ENCODE measurements at places on chromosomes 2 and 18. TPM values are rescaled to one million over a fixed set of nuclear protein-coding genes. Genes with fewer than 3 reads are reported as not detected.

Gene NEU2
- not detected for polyA plus RNA-seq

Gene HOXD3
- not detected for polyA plus RNA-seq

Gene SERTAD2
- polyA plus RNA-seq: 20.7 TPM

Gene EHD3
- polyA plus RNA-seq: 37.1 TPM

Gene ALK
- polyA plus RNA-seq: 0.01 TPM

Gene SCRN3
- 24.5 TPM for polyA plus RNA-seq

Gene SERPINB12
- polyA plus RNA-seq: not detected

Gene IMMT
- polyA plus RNA-seq: 52.7 TPM

Gene SLC16A14
- polyA plus RNA-seq: 1.9 TPM

Gene OXER1
- 0.03 TPM for polyA plus RNA-seq

Gene GALR1
- polyA plus RNA-seq: not detected

Gene ARHGEF4
- polyA plus RNA-seq: 0.66 TPM

Gene FTCDNL1
- 0.64 TPM for polyA plus RNA-seq

DNA sequence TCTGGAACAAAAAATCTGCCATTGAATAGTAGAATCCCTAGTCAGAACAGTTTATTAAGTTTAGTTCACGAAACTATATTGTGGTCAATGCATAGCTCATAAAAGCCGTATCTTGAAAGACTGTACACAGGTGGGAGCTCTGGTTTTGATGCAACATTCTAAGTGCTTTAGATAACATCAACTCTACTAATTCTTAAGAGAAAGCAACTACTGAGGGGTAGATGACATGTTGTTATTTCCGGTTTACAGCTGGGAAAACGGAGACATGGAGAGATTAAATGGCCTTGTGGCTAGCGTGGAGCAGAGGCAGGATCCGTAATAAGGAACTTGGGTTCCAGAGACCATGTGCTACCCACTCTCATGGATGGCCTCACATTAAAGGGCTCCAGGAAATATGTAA, 4.2 kb upstream of the ITGA6 start:
- no peak for DNase-seq

DNA sequence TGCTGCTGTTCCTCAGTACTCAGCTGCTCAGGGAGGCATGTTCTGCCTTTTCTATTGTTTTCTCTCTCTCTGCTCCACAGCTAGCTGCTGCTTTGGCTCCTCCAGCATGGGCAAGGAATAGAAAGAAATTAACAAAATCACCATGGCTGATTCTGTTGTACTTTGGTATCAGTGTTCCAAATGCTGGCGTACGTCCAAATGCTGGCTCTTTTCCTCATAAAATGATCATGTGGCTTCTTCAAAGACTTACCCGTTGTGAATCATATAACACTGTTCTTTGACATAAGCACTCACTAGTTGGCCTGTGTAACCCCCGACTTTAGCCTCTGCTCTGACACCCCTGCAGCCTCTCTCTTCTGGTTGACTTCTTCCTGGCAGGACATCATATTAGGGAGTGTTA, 547.6 kb downstream of the CPS1 start:
- no peak for DNase-seq

GRCh38 chr2:30695749-30696148, 111.5 kb downstream of the CAPN13 start:
- DNase-seq: no peak

GRCh38 chr2:105885456-105885855, 140.7 kb downstream of the NCK2 start:
- DNase-seq: no peak

- no peak for DNase-seq
Observed at GRCh38 chr2:216804357-216805350, 55.2 kb downstream of the TNP1 start.

DNA sequence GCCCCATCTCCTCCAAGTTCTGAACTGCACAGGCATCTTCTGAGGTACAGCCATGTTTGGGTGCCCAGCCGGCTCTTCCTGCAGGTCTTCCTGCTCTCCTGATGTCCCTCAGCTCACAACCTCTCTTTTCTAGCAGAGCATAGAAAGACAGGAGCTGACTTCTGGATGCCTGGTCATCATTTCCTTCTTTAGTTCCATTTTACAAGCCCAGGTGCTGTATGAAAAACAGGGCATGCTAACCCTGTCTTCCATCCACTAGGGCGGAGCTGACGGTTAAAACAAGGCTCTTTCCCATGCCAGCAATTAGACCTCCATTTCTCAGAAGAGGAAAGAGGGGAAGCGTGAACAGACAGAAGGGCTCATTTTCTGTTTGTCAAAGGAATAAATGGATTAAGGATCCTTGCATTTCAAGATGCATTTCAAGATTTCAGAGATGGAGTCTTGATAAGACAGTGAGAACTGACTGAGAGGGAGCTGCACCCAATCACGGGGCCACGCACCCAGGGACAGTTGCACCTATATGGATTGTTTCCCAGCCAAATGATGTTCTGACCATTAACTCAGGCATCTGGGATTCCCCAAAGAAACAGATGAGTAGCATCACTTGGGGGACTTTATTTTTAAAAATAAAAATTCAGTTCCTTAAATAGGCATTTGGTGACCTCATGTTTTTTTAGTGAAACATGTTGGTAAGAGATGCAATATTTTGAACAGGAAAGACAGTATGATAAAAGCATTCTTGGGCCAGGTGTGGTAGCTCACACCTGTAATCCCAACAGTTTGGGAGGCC, 45.8 kb upstream of the EML6 start:
- DNase-seq: no peak

DNA sequence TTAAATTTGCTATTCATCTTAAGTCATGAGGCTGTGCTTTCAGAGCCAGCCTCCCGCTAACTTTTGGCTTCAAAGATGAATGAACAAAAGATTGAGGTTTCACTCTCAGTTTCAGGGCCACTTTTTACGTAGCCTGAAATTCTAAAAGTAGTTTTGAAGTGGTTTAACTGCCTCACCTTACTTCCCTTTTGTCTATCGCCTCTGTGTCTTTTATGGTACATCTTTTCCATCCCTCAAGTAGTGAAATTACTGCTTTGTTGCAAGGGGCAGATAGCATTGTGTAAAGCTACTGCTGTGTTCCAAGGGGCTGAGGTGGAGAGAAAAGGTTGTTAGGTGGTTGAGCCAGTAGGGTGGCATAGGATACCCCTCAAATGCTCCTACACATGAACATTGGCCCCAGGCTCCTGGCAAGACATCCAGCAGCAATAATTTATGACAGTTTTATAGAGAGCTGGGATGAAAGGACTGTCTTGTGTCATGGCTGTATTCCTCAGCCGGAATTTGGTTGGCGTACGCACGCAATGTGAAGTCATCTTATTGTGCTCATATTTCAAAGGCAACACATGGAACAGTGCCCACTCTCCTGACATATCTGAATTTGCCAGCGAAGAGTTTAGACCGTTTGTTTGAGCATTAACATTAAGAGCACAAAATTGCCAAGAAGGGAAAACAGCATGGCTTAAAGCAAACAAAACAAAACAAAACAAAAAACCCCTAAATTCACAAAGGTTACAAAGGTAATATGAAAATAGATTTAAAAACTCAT, 32.2 kb downstream of the QPCT start:
- peak; percentile 94 for DNase-seq

- no peak for DNase-seq
Observed at GRCh38 chr2:120901201-120901600, 165.5 kb downstream of the GLI2 start.

GRCh38 chr18:78130232-78131195, 849.1 kb upstream of the SALL3 start:
- no peak for DNase-seq

DNA sequence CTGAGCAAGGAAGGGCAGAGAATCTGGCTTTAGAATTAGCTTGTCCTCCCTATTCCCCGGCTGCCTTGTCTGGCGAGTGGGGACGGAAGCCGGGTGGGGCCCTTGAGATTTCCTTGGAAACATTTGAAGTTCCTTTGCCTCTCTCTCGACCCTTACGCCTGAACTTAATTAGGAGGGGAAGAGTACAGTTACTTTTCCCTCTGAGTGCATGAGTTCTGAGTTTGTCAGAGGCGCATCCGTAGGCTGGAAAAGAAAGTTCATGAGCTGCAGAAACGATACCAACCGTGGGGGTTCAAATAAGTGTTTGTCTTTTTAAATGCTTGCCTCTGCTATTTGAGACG, 468 bp downstream of the PIKFYVE start:
- peak; percentile 38 for DNase-seq

DNA sequence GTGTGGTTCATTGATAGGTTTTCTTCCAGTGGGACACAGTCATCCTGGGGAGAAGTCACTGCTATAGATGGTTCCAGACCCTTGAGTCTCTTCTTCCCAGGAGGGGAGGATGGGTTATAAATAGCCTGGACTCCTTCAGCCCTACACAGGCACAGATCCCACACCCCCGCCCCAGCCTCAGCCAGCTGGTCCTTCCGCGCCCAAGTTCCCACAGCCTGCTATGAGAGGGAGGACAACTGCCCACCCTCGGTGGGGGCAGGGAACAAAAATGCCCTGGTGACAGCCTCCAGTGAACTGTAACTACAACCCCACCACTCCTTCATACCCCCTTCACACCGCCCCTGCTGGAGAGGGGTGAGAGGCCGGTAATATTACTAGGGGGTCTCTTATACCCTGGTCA, 3.2 kb downstream of the ZBTB7C start:
- no peak for DNase-seq

DNA sequence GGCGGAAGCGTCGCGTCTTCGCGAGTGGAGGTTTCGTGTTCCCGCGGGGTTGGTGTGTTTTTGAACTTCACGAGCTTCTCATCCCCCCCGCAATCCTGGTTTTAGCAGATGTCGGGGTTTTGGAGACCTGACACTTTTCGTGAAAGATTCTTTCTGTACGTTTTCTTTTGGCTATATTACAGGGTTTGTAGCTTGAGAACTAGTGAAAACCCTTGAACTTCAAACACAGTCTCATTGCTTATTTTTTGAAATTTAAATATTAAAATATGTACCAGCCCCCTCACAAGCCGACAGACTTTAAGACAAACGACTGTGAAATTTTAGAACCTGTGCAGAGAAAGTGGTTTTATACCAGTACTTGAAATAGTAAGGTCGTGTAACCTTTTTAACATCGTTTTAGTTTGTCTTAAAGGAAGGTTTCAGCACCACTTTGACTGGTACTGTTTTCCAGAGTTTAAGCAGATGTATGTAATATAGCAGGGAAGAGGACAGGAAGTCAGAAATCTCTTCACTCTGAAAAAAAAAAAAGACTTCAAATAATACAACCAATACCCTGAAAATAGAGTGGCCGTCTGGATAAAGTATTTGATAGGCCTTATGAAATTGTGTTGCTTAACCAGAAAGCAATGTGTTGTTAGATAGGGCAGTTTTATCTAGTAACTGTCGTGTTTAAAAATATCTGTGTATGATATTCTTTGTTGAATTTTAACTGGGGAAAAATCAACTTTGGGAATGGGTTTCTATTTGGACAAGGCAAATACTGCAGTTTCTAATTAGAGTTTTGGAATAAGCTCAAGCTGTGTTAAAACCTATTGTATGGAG, 1.4 kb downstream of the SPATS2L start:
- peak; percentile 49 for DNase-seq

GRCh38 chr2:24175631-24176187, 856 bp downstream of the FAM228A start:
- peak; percentile 29 for DNase-seq

- no peak for DNase-seq
Observed at GRCh38 chr2:217616936-217617335, 385.9 kb downstream of the TNS1 start.

DNA sequence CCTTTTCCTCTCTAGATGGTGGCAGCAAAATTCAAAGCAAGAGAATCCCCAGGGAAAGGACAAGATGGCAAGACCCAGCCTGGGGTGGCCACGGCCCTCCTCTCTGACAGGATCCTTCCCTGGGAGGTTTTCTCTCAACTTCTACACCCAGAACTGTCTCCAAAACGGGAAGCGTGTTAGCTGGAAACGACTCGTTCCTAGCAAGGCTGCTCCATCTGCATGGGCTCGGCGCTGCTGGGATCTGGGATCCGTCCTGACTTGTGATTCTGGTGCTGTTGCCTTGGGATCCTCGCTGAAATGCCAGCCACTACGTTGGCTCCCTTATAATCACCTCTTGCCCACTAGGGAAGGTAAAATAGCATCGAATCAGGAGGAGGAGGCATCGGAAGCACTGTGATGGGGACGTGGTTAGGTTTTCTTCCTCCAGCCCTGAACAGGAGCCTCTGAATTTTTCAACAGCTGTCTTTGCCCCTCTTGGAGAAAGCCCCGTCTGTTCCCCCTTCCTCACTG, 514.8 kb upstream of the MYT1L start:
- DNase-seq: no peak

DNA sequence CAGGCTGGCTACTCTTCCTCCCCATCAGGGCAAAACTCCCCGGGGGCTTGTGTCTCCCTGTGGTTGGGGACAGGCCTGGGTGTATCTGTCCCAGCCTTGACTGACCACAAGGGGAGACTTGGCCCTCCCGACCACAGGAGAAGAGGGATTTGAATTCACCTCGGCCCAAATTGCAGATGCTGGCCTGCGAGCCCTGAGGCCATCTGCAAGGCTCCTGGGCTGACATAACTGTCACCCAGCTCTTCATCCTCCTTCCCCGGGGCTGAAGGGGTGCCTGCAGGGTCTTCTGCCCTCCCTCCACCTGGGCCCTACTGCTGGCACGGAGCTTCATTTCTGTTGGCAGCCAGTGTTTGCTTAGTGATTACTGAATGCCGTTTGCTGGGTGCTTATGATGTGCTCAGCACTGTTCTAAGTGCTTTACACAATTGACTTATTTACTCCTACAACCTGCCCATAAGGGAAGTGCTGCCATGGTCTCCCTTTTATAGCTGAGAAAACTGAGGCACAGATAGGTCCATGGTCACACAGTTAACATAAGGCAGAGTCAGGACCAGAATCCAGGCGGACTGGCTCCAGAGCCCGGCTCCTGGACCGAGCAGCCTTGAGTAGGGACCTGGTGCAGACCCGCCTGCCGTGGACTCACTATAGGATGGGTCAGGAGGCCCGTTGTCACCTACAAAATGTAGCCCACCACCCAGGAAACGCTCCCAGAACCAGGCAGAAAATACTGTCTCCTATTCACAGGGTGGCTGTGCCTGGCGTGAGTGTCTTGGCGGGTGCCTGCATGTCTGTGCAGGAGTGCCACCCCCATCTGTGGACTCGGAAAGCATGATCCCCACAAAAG, 18.9 kb downstream of the STEAP3 start:
- no peak for DNase-seq

DNA sequence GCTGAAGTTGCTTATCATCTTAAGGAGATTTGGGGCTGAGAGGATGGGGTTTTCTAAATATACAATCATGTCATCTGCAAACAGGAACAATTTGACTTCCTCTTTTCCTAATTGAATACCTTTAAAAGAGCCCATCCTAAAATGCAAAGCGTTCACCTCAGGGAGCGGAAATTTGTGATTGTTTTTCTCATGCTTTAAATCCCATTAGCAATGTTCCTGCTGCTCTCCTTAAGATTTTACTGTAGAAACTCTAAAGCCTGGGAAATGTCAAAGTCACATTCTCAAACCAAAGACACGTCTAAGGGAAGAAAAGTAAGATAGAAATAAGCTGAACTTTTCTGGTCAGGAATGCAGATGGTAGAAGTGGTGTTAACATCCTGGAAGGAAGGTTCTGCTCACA, 285.8 kb upstream of the MAP2 start:
- DNase-seq: no peak

- DNase-seq: no peak
Observed at GRCh38 chr2:10831400-10831985, 18.9 kb upstream of the PDIA6 start.

- DNase-seq: peak; percentile 28
Observed at GRCh38 chr2:148483665-148484064, 160.9 kb upstream of the EPC2 start.

Data from fibroblast of lung (primary cell).